Astrocyte (in vitro differentiated cells and primary cell): ENCODE measurements at places on chromosomes 12 and 14. TPM values are rescaled to one million over a fixed set of nuclear protein-coding genes. Genes with fewer than 3 reads are reported as not detected.

FNTB gene
- total RNA-seq = 19.9 and 20.0 TPM in 2 replicates

SP7 gene
- not detected in 2 replicates for total RNA-seq

DNA sequence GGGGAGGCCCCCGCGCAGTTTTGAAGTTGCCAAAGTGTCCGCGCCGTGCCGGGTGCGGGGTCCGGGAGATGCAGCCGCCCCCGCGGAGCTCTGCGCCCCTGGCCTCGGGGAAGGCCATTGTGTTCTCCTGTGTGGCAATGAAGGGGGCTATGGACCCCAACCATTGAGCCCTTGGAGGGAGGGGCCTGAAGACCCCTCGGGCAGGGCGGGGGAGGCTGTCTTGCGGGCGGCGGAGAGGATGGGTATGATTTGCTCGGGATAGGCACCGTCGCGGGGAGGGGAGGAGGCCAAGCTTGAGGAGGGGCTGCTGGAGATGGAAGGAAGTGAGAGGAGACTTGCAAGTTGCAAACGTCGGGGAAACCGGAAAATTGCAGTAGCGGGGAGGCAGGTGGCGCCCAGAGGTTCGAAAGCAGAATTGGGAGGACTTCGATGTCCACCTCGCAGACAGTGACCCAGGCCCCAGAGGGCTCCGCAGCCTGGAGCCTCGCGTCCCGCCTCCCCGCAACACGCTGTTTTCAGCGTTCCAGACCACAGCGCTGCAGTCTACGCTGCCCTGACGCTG, 25.4 kb downstream of the BCL11B start:
- no peak for DNase-seq

DNA sequence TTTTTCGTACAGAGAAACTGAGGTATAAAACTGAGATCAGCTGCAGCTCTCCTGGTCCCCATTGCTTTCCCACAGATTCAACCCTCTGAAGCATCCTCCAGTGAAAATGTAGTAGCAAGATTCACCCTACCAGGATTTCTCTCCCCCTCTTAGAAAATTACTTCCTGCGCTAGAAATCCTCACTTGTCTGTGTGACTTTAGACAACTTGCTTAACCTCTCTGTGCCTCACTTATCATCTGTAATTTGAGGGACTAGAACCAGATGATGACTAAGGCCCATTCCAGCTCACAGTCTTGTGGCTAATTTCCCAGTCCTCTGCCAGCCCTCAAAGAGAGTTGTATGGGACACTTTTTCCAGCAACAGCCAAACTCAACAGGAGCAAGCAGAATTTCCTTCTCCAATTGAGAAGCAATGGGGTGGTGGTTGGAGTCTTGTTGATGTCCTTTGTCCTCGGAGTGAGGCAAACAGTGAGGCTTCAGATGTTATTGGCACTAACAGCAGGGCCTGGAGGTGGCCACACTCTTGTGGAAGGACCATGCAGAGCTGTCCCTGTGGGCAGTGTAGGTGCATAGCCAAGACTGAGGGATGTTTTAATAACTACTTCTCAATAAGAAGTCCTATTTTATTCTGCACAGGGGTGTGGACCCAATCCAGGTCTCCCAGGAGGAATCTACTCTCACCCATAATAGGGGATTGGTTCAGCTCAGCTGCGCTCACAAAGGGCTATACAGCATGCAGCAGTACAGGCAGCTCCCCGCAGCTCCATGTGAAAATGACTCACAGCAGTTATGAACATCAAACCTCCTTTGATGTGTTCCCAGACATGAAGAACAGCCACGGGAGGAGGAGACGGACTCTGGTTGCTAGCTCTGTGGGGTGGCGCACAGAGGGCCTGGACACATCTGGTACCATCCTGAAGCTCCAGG, 200.1 kb downstream of the DAD1 start:
- DNase-seq = peak; percentile 82

GRCh38 chr14:73713803-73714655, at the start of gene PNMA1:
TSS of gene PNMA1 (minus strand) at chr14:73714384. CDS start at chr14:73713639, 745 bp downstream.
- DNase-seq = peak; percentile 55

DNA sequence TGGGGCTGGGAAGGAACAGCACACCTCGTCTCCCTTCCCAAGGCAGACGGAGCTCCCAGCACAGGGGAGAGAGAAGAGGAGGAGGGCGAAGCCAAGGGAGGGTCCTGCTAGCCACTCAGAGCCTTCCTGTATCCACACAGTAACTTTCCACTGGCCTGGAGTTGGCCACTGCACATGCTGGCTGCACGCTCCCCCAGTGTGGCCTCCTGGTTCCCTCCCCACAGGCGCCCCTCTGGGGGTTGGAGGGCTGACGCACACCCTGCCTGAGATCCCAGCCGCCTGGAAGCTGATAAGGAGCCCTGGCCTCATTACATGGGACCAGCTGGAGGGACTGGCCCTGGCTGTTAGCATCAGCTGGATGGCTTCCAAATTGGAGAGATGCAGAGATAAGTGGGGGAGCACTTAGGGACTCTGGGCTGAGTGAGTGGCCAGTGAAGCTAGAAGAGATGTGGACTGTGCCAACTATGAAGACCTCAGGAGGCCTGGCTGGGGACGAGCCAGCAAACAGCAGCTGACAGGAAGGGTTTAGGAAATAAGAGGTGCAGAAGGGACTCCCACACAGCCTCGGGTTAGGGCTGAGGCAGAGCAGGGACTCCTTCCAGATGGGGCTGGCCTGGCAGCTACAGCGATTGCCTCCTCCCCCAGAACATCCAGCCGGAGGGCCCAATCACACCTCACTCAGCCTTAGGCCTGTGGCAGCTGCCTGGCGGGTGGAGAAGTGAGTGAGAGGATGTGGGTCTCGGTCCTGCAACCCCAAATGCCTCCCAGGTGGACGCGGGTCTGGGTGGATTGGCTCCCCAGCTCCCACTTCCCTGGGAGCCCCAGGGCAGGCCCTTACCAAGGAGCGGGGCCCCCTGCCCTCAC, 26.3 kb upstream of the BCDIN3D start:
- peak; percentile 97 for DNase-seq

- no peak for DNase-seq
Observed at GRCh38 chr12:98060411-98060810, 455.0 kb upstream of the TMPO start.
